Right renal pelvis (tissue), 4 donors: ENCODE measurements at places on chromosomes 3 and 15.

- no peak for DNase-seq
These were observed 94.8 kb downstream of the SHQ1 start for GRCh38 chr3:72753495-72753894.

DNA sequence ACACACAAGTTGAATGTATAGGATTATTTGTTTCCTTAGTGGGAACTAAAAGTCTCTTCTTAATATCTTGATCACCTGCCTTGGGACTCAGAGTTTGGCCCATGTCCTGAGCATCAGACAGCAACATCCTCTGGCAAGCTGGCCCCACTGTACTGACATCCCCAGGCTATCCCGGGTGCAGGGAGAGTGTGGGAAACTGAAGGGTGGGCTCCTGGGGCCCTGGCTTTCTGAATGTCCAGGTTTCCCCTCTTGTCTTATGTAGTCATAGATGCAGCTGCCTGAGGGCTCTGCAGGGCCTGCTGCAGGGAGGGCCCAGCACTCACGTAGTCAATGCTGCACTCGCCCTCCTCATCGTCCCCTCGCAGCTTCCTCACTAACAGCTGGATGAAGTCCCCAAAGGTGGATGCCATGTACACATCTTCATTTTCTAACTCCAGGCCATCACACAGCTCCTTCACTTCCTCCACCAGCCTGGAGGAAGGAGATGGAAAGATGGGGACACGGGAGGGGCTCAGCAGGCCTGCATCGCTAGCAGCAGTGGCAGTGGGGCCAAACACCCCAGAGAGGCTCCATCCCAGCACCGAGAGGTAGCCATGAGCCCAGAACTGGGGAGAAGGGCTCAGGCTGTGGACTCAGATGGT is 42.8 kb downstream of the ALDH1L1 start:
- DNase-seq = no peak

DNA sequence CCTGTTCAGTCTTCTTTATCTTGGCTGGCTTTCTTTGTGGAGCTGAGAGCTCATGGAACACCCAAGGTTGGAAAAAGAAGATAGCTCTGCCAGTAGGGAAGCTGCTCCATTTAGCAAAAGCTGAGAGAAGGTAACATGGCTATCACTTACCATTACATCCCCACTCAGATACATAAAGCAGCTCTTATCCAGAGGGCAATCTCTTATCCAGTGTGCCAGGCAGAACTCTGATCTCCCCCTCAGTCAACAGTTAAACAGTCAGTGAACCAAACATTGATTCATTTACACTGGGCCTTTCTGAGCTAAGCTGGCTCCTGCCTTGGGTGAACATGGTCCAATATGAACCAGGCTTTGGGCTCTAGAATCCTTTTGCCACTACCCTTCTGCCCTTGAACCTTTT is 624.2 kb downstream of the NTRK3 start:
- no peak for DNase-seq

DNA sequence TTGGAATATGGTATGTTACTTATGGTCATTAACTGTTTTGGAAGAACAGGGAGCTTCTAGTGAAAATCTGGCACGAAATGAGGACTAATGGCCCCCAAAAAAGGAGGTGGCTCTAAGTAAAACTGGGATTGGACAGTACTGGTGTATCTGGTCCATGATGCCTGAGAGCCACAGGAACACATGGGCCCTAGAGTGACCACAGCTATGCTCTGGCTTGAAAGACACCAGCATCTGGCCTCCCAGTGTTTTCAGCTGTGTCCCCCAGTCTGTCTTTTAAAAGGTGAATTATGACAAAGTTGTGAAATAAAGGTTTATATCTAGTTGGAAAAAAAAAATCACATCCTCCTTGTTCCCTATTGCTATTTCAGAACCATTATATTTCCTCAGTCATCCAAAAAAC is 64.5 kb downstream of the GSK3B start:
- DNase-seq = no peak

- DNase-seq = no peak
These were observed 410 bp downstream of the NDUFAF1 start for GRCh38 chr15:41401904-41402267.

GRCh38 chr15:100096700-100097099 is 245.1 kb downstream of the ADAMTS17 start:
- no peak for DNase-seq

DNA sequence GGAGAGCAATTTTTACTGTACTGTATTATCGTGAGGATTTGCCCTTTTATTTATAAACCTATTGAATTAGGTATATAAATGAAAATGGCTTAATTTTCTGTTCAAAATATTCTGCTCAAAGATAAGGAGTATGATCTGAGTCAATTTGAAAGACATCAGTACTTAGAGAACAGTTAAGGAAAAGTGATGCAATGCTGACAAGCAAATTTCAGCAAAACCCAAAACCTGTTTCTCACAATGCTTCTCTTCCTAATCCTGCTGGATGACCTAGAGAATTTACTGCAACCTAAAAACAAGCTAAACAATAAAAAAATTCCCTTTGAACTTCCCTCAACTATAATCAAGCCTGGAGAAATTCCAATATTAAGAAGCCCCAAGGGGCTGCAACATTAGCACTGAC is 82.7 kb downstream of the RFX7 start:
- DNase-seq = no peak
